EL (cell line): ENCODE measurements at places on chromosomes 7 and 10.

DNA sequence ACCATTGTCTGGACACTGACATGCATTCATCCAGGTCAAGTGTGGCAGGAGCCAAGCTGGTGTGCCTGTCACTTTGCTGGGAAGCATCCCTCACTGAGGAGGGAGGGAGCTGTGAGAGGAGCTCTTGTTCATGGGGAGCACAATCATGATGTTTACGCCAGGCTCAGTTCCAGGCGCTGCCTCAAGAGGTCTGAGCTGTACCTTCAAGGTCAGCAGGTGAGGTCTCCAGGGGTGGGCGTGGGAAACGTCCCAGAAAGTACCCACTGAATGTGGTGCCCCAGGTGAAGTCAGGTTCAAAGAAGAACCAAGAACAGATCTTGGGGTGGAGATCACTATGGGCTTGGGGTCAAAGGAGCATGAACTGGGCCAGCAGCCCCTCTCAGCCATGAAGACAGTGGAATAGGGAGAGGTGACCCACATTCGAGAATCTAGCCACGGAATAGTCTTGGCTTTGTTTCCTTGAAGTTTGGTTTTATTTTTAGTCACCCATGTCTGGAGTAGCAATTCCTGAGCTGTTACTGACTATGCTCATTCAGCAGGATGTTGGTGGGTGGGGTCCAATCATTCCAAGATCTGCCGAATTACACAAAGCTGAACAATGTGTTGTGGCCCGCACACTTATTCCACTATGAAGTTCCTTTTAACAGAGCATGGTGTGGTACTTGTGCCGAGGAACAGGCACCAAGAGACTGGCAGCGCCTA lies 29.3 kb downstream of the NPS start:
- DNase-seq: no peak

GRCh38 chr10:24010436-24010970 lies 198.4 kb upstream of the KIAA1217 start:
- no peak for DNase-seq

GRCh38 chr7:47503281-47503680 lies 78.6 kb downstream of the TNS3 start:
- DNase-seq: peak; percentile 28

DNA sequence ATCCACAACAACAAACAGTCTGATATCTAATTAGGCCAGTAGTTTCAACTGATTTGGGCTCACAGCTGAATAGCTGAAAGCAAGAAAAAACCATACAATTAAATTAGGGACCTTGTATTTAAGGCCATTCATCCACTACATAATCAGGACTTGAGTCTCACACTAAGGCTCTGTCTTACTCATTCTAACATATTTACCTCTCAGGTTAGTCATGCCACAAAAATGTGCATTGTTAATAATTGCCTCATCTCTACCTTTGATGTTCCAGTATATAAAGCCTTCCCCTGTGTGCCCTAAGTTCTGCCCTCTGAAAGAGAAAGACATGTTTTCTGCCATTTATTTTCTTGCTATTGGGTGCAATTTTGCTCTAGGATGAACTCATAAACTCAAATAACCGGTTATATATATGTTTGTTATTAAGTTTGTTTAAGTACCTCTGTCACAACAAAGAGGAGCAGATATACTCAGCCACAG lies 5.3 kb upstream of the C1GALT1 start:
- DNase-seq: peak; percentile 91

- no peak for DNase-seq
These were observed 343.1 kb downstream of the HPSE2 start for GRCh38 chr10:98892523-98892922.

GRCh38 chr7:51315393-51316261 lies 982 bp downstream of the COBL start:
- DNase-seq: no peak

GRCh38 chr7:101970801-101971200 lies 153.4 kb downstream of the CUX1 start:
- no peak for DNase-seq

DNA sequence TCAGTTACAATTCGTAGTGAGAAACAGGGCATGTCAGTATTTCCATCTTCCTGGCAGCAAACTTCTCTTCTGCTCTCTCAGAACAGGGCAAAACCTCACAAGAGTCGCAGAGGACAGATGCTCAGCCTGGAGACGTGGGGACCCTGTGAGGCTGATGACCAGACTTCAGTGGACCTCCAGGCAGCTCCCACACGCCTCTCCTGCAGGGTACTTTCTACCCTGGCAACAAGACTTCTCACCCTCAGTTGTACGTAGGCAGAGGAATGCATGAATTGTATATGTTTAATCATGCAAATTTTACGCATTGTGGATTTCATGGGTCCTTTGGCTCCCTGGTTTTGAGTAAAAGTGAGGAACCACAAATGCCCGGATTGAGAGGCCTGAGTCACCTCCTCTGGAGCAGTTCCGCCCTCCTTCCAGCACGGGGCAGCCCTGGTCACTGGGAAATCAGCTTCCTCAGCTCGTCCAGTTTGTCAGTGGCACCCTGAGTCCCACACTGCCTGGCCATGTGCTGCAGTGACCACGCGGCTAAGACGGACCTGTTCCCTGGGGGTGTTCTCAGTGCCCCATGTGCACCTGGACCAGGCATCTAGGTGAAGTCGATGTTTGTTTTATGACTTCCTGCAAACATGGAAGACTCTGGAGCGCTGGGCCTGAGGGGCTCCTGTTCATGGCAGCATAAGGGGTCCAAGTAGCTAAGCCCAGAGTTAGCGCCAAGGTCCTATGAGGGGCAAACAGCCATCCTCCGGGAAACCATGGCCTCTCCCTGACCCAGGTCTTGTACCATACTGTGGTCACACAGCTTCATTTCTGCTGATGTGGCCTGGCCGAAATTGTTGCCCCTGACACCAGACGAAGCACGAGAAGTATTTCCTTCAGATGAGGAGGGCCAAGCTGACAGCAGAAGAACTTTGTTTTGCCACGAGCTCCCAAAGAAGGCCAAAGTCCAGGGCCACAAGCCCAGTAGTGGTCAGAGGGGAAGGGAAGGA lies 165.1 kb downstream of the TNS3 start:
- no peak for DNase-seq

- DNase-seq: peak; percentile 22
These were observed 109.9 kb downstream of the ITGB8 start for GRCh38 chr7:20440472-20441105.

- DNase-seq: no peak
These were observed 1.8 kb upstream of the OPN1SW start for GRCh38 chr7:128777156-128778123.

DNA sequence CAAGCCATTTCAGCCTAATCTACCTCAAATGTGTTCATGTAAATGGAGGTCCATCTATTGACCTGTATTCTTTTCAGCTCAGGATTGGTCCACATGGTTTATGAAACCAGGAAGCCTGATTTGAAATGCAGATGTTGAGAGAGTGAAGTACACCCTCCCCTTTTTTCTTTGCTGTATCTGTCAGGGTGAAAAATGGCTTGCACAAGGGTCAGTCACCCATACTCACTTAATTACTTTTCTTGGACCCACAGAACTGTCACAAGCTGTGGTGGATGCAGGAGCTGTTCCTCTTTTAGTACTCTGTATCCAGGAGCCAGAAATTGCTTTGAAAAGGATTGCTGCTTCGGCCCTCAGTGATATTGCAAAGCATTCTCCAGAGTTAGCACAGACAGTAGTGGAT lies 41.2 kb downstream of the SPAG6 start:
- DNase-seq: no peak

DNA sequence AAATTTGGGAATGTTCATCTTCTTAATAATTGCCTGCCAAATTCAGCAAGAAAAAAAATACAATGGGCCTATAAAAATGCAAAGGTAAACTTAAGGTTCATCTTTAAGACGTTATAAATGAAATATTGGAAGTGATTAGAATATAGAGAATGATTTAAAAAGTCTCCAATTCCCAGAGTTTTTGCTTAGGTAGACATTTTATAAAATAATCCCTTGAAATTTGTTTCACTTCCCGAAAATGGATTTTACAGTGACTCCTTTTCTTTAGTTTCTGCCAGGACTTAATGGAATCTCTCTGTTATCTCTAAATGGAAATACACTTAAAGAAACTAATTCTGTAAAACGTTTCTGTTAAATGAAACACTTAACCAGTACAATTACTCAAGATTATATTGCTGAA lies 544.2 kb upstream of the TEX47 start:
- DNase-seq: no peak

DNA sequence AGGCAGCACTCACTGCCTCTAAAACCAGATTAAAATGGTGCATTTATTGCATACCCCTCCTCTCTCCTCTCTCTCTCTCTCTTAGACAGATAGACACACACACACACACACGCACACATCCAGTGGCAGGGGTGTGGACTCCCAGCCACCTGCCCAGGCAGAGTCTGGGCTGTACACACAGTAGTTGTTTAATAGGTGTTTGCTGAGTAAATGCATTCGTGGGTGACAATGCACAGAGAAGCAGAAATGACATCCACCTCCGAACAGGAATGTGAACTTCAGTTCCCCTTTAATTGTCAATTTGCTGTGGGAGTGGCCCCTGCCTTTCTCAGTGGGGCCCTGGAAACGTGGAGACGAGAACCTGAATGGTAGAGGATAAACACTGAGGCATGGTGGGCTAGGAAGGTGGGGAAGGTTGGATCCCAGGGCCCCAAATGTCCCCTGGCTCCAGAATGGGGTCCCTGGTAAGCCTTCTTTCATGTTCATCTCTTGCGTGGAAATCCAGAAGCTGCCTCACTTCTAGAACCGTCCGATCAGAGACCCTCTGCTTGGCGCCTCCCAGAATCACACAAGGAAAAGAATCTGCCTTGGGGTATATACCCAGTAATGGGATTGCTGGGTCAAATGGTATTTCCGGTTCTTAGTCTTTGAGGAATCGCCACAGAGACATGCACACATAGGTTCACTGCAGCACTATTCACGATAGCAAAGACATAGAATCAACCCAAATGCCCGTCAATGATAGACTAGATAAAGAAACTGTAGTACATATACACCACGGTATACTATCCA lies 58.5 kb upstream of the ECHDC3 start:
- no peak for DNase-seq

- DNase-seq: no peak
These were observed 1019.7 kb upstream of the LRRN3 start for GRCh38 chr7:110071192-110071591.

DNA sequence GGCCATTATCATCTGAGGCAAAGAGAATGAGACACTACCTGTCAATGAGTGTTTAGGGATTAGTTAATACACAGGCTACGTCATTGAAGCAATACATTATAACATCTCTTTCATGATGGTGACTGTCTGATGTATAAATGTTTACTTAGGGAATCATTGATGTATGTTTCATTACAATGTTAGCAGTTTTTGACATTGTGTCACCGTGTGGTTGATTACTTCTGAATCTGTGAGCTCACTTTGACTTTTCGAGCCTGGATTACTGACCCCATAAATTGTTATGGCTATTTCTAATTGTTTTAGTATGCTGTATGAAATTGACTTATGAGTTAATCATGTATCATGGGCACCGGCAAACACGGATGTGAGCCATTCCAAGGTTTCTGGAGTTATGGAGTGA lies 494.0 kb downstream of the MAGI2 start:
- DNase-seq: peak; percentile 75

- DNase-seq: no peak
These were observed 203.2 kb upstream of the SEMA3E start for GRCh38 chr7:83852136-83852535.

- DNase-seq: peak; percentile 77
These were observed 33.8 kb upstream of the ICA1 start for GRCh38 chr7:8295638-8296361.

DNA sequence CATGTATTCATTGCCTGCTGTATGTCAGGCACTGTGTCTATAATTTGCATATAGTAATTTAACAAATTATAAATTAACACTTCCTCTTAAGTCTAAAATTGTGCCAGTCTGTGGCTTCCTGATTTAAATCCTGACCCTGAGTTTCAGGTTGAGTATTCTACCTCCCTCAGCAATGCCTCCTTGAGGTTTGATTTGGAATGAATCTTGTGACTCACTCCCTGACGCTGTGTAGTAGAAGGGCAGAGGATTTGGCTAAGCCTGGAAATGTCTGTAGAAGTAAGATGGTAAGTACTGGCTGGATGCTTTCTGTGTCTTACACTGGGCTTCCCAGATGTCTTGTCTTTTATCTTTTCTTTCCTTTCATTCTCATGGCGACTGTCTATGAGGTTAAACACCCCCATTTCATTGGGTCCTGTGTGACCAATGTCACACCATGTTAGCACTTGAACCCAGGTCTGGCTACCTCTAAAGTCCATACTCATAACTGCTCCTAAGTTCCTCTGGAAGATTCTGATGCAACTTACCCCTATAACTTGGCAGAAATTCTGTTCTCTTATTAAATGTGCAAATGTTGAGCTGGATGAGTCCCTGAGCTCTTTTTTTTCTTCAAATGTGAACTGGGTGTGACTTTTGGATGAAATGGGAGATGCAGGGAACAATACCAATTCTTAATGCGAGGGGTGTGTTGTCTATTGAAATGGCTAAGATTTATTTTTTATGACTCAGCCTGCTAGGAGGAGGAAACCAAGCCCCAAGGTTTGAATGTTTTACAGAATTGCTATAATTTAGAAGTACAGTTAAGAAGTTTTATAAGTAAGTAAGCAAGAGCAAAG lies 48.5 kb downstream of the PLCE1 start:
- peak; percentile 80 for DNase-seq

DNA sequence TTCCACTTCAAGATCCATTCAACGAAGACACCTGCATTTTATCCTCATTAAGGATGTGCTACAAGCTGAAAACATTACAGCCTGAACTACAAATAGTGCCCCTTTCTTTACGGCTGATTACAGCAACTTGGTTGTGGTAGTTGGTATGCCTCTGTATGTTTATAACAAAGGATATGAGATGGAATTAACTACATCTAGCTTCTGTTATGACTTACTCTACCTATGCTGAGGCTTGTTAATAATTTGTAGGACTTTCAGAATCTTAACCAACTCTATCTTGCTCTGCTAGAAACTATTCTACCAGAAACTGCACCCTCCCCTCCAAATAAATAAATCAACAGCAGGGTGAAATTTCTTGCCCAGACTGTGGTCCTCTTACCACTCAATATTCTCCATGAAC lies 448.1 kb downstream of the GRM8 start:
- no peak for DNase-seq

DNA sequence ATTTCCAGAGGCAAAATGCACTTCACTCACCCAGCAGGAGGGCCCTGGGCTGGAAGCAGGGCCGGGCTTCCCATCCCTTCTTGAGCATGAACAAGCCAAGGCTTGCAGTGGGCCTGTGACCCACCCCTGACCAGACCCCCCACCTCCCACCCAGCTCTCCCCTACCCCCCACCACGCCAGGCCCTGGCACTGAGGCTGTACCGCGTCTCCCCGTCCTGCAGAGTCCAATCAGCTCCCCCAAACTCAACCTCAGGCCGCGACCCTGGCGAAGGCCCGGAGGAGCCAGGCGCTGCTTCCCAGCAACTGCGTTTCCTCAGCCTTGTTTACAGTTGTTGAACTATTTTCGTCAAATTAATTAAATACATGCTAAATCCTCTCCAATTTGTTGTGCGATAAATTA lies 16.9 kb upstream of the MYL10 start:
- no peak for DNase-seq

DNA sequence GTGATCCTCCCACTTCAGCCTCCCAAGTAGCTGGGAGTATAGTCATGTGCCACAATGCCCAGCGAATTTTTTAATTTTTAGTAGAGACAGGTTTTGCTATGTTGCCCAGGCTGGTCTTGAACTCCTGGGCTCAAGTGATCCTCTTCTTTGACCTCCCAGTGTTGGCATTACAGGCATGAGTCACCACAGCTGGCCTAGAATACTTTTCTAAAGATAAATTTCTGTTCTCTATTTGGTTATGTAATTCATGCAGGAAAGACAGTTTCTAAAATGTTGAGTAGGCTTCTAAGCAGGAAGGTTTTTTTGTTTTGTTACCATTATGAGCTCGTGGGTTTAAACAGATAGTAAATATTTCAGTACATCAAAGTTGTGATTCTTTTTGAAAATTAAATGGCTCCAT lies 5.0 kb downstream of the RBAK start:
- DNase-seq: no peak

- no peak for DNase-seq
These were observed 53.6 kb upstream of the ZPBP start for GRCh38 chr7:50146692-50147091.
